ENCODE measurements at places on chromosomes 12 and 14.

DNA sequence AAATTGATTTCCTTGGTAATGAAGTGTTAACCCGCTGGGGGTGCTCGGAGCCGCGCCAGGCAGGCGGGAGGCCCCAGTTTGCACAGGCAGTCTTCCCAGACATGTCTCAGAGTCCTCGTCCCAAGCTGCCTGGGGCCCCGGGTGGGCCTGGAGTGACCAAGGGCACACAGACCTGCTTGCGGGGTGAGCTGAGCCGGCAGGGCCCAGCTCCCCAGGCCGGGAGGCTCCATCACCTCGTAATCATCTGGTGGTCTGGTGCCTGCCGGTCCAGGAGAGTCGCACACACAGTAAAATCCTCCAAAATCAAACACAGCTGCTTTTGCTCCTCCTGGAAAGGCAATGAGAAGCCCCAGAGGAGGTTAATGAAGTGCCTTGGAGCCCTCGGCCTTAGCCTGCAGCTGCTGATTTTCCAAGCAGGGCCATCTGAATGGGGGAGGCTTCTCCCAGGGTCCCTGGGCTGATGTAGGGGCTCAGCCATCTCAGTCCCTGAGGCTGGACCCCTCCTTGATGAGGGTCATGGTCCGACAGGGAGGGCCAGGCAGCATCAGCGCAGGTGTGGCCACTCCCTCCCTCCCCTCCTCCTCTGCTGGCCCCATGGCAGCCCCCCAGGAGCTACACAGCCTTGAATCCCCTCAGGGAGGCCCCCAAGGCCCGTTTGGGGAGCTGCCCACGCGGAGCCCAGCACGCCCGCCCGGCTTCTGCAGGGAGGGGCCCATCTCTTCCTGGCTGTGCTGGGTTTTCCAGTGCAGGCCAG is 39.4 kb upstream of the FBRSL1 start:
- DNase-seq, result peak; percentile 8

DNA sequence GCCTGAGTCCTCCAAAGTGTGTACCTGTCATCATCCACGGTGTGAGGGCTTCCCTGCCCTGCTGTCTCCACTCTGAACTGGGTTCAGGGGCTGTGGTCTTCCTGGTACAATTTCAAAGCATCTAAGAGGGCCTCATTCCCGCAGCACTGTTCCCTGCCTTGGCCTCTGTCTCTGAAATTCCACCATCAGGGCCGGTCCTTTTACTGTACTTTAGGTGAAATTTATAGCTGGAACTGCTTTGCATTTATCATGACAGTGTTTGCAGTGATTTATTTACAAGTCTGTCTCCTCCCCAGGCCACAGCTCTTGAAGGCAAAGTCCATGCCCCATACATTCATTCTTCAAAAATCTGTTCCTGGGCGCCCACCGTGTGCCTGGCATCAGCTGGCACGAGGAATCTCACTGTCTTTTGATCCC is 36.9 kb upstream of the NCOR2 start:
- no peak for DNase-seq

DNA sequence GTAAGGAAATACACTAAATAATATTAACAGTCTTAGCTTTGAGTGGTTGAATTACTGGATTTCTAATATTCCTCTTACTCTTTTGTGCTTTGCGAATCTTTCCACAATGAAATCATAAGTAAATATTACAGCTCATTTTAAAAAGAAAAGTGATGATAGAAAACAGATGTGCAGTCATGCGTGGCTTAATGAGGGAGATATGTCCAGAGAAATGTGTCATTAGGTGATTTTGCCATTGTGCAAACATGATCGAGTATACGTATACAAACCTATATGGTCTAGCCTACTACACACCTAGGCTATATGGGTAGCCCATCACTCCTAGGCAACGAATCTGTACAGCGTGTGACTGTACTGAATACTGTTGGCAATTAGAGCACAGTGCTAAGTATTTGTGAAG is 59.3 kb downstream of the SLC15A5 start:
- DNase-seq, result no peak

GRCh38 chr14:100168506-100168905 is 9.1 kb upstream of the DEGS2 start:
- DNase-seq, result no peak

DNA sequence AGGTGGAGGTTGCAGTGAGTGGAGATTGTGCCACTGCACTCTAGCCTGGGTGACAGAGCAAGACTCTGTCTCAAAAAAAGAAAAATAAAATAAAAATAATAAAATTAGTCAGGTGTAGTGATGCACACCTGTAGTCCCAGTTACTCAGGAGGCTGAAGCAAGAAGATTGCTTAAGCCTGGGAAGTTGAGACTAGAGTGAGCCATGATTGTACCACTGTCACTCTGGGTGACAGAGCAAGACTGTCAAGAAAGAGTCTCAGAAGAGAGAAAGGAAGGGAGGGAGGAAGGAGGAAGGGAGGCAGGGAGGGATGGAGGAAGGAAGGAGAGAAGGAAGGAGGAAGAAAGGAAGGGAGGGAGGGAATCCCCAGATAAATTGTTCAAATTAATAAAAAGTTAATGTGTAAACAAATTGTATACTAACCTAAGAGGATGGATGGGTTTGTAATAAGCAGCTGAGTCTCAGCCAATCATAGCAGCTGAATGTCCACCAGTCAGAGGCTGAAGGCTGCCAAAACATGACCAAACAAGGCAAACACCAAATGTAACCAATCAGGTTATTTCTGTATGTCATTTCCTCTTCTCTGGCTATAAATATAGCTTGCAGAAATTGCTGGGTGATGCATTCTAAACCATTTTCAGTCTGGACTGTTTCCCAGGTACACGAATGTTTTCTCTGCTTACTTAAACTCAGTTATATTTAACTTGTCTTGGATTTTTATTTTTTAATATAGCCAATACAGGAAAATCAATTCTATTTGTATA is 6.1 kb upstream of the CDCA4 start:
- no peak for DNase-seq

- peak; percentile 9 for DNase-seq
Measured at GRCh38 chr12:15982471-15982870, 71.3 kb downstream of the DERA start.

DNA sequence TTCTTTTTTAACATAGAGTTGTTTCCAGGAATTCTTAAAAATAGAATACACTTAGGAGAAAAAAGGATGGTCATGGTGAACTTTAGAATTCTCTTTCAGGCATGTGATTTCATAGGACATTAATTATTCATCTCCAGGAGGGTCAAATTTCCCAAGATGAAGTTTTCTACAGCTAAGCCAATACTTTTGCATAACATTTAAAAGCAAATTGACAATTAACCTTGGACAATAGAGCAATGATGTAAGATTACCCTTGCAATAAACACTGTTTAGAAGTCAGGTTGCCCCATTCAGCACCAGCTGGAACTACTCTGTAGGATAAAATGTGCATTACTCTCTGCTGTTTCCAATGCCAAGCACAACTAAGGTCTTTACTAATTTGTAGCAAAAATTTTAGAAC is 49.5 kb downstream of the SIX1 start:
- no peak for DNase-seq

- no peak for DNase-seq
Measured at GRCh38 chr14:54493293-54493692, 4.5 kb upstream of the GMFB start.

- DNase-seq, result peak; percentile 87
Measured at GRCh38 chr14:36194663-36195062, 18.1 kb upstream of the PTCSC3 start.

DNA sequence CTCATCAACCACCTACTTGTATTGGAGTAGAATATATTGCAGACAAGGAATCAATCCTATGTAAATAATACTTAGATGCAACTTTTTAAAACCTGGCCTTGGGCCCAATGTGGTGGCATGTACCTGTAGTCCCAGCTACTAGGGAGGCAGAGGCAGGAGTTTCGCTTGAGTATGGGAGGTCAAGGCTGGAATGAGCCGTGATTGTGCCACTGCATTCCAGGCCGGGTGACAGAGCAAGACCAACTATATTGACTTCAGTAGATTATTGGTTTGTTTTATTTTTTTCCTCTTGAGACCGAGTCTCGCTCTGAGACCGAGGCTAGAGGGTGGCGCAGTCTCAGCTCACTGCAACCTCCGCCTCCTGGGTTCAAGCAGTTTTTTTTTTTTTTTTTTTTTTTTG is 3.6 kb downstream of the LARP4 start:
- no peak for DNase-seq

GRCh38 chr14:58861586-58861985 is 223.8 kb downstream of the DACT1 start:
- no peak for DNase-seq

GRCh38 chr12:13379531-13380188 is 183.1 kb downstream of the EMP1 start:
- DNase-seq, result peak; percentile 31

- DNase-seq, result no peak
Measured at GRCh38 chr12:32603858-32604257, 75.2 kb upstream of the DNM1L start.

DNA sequence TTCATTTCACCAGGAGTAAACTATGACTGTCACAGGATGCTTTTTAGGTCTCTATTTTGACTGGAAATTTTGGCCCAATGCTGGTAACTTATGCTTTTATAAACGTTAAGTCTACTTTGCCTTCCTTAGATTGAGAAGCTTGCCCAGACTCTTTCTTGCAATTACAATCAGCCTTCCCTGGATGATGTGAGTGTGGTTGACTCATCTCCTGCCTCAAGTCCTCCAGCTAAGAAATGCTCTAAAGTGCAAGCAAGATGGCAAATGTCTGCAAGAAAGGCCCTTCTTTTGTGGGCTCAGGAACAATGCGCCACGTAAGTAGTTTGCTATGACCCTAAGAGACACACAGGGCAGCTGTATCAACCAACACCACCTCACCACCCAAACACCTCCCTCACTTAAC is 96.9 kb downstream of the SYNE2 start:
- DNase-seq, result no peak

- DNase-seq, result no peak
Measured at GRCh38 chr12:11901701-11902524, 168.8 kb upstream of the BCL2L14 start.

- DNase-seq, result no peak
Measured at GRCh38 chr12:108783446-108783845, 52.1 kb upstream of the CORO1C start.

- DNase-seq, result no peak
Measured at GRCh38 chr14:21086908-21087293, 11.6 kb downstream of the ZNF219 start.

DNA sequence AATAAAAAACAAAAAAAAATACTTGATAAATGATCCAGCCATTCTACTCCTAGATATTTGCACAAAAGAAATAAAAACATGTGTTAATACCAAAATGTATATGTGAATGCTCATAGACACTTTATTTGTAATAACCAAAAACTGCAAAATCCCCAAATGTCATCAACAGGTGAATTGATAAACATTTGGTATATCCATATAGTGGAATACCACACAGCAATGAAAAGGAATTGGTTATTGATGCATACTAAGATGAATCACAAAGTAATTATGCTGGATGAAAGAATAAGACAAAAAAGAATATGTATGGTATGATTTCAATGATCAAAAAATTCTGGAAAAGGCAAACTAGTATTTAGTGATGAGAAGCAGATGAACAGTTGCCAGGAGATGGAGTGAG is 124.7 kb upstream of the VASH1 start:
- DNase-seq, result no peak

GRCh38 chr12:125149160-125150108 is 84.2 kb downstream of the AACS start:
- DNase-seq, result peak; percentile 86

- no peak for DNase-seq
Measured at GRCh38 chr14:99081156-99081765, 190.7 kb downstream of the BCL11B start.

- no peak for DNase-seq
Measured at GRCh38 chr14:91356181-91356763, 61.3 kb downstream of the CCDC88C start.

Measured in DMS79 treated with DMSO at 0.1 percent for 48 hours (cell line).